ENCODE measurements at places on chromosomes 5 and 9.

- no peak for DNase-seq
Observed at GRCh38 chr5:1137567-1138444, 25.9 kb upstream of the SLC12A7 start.

DNA sequence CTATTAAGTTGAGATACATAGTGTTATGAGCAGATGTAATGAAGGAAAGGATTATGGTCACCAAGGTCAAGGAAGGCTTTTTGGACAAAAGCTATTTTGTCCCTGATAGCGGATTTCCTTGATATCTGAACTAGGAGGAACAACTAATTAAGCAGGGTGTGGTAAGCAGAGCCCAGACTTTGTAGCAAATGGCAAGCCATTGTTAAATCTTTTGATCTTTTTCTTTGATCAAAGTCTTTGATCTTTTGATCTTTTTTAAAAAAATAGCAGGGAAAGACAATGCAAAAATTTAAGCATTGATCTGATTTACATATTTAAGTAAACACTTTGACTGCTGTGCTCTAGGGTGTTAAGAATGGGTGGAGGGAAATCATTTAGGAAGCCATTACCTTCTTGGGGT, 1242.0 kb downstream of the MAT2B start:
- DNase-seq = no peak

- no peak for DNase-seq
Observed at GRCh38 chr5:127451096-127451495, 66.3 kb upstream of the PRRC1 start.

DNA sequence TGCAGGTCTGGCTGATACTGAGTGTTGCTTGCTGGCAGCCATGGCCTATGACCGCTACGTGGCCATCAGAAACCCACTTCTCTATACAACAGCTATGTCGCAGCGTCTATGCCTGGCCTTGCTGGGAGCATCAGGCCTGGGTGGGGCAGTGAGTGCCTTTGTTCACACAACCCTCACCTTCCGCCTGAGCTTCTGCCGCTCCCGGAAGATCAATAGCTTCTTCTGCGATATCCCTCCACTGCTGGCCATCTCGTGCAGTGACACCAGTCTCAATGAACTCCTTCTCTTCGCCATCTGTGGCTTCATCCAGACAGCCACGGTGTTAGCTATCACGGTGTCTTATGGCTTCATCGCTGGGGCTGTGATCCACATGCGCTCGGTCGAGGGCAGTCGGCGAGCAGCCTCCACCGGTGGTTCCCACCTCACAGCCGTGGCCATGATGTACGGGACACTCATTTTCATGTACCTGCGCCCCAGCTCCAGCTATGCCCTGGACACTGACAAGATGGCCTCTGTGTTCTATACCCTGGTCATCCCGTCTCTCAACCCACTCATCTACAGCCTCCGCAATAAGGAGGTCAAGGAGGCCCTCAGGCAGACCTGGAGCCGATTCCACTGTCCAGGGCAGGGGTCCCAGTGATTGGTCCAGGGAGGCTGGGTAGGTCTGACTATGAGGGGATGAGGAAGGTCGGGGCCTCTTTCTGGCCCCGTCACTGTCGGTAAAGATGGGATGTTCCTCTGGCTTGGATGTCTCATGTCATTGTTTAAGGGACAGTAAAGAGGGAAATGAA, 718 bp downstream of the OR5C1 start:
- no peak for DNase-seq

- DNase-seq = peak; percentile 59
Observed at GRCh38 chr5:111774525-111774924, 17.5 kb upstream of the NREP start.

- DNase-seq = no peak
Observed at GRCh38 chr5:133508331-133508730, 104.0 kb downstream of the FSTL4 start.

DNA sequence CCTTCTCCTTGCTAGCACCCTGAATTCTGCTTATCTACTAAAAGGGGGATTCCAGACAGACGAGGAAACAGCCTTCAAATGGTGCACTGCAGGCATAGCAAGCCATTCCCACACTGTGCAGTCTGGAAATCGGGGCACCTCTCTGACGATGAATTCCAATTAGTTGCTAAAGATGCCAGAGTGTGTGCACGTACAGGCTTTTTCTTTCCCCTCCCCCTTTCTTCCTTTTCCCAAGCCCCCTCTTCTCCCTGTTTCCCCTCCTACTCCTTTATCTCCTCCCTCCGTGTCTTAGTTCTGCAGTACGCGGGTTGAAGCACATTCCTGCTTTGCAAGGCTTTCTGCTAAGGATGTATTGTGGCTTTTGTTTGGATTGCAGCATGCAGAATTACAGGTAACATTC, at the start of gene GPR21:
Gene GPR21, plus strand, starts transcription at position 316 of the 400 bp plus-strand sequence. CDS start 900 bp downstream, outside the sequence.
- DNase-seq = no peak

DNA sequence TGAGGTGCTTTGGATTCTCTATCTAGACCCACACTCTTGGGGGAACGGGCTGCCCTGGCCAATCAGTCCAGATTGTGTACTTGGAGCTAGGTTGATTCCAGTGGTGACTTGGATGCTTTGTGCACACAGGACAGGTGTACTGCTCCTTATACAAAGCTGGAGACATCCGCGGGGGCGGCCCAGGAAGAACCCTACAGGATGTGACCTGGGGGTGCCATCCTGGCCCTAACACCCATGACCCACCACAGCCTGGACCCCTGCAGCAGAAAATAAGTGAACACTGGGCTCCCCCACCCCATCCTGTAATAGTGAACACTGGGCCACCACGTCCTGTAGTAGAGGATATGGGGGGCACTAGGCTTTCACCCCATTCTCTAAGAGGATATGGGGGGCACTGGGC, 12.1 kb upstream of the PLEKHG4B start:
- no peak for DNase-seq

GRCh38 chr5:135245521-135246499, 153.2 kb downstream of the MACROH2A1 start:
- DNase-seq = peak; percentile 39

- DNase-seq = no peak
Observed at GRCh38 chr5:176844706-176845391, 34.5 kb downstream of the UNC5A start.

GRCh38 chr9:136695955-136696354, 8.7 kb upstream of the AGPAT2 start:
- no peak for DNase-seq

Data from sciatic nerve (tissue), 2 donors.